ENCODE measurements at places on chromosomes 7 and 10. TPM values are rescaled to one million over a fixed set of nuclear protein-coding genes. Genes with fewer than 3 reads are reported as not detected.

Gene TUBB8
- not detected for total RNA-seq

- H3K36me3 ChIP-seq: no peaks in the 10 kb centered on the region
- no peaks in the 10 kb centered on the region for H3K4me1 ChIP-seq
- no peak for DNase-seq
- H3K27ac ChIP-seq: no peak overlapping the region
Measured at GRCh38 chr10:66234872-66235271, 691.0 kb upstream of the LRRTM3 start.

GRCh38 chr10:13376746-13377145 lies 28.7 kb upstream of the SEPHS1 start:
- H3K36me3 ChIP-seq: no peaks in the 10 kb centered on the region
- no peaks in the 10 kb centered on the region for H3K4me1 ChIP-seq
- no peak overlapping the region for H3K4me3 ChIP-seq
- no peak overlapping the region for H3K27ac ChIP-seq
- DNase-seq: no peak

GRCh38 chr10:52871191-52871843 lies 98.7 kb upstream of the MBL2 start:
- no peaks in the 10 kb centered on the region for H3K27me3 ChIP-seq
- H3K4me1 ChIP-seq: no peaks in the 10 kb centered on the region
- H3K36me3 ChIP-seq: no peaks in the 10 kb centered on the region
- no peak overlapping the region for H3K27ac ChIP-seq
- no peak for DNase-seq

DNA sequence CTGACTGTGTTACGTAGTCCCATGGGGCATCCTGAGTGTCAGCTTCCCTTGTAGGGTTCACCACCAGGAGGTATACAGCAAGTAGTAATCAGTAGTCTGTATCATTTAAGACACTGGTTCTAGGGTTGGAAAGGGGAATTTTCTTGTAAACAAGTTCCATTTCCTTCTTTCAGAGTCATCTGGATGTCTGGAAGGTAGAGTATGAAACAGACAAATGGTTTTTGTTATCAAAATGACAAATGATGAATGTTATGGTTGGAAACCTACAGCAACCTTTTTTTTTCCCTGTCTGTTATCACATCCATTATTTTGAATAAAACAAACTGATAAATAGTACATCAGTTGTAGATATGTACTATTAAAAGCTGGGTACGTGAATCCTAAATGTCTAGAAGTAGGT lies 19.1 kb downstream of the SEMA3A start:
- H3K36me3 ChIP-seq: no peaks in the 10 kb centered on the region
- no peak for DNase-seq
- no peaks in the 10 kb centered on the region for H3K27me3 ChIP-seq
- no peaks in the 10 kb centered on the region for H3K4me1 ChIP-seq
- H3K4me3 ChIP-seq: no peak overlapping the region

DNA sequence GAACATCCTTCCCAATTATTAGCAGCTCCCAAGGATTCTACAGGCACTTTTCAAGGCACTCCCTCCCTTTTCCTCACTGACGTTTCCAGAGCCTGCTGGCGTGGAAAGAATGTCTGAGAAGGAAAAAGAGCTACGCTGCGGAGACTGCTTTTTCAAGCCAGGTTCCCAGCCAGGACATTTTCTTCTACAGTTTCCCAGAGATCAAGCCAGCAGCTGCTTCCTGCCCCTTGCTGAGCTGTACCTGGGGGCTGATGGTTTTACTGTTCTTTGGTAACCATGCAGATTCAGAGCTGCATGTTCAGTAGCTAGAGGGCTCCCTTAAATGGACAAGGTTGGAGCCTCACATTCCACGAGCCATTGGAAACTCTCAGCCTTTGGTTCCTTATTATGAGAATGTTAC lies 133.4 kb downstream of the EVX1 start:
- no peak overlapping the region for H3K27ac ChIP-seq
- no peak overlapping the region for H3K4me3 ChIP-seq
- H3K4me1 ChIP-seq: no peaks in the 10 kb centered on the region
- H3K27me3 ChIP-seq: no peaks in the 10 kb centered on the region
- DNase-seq: no peak
- H3K36me3 ChIP-seq: no peaks in the 10 kb centered on the region

DNA sequence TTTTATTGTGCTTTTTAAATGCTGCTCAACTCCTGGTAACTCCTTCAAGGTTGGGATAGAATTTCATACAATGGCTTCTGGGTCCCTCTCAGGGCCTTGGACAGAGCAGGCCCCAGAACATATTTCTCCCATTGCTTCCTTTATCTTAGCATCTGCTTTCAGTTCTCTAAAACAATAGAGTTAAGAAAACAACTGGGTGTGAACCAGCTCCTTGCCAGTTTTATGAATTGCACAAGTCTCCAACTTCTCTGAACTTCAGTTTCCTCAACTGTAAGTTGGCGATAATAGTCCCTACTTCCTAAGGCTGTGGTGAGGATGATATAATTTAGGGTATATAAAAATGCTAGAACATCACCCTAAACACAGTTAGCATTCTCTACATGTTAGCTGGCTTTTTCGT lies 77.0 kb upstream of the INHBA start:
- H3K4me3 ChIP-seq: no peak overlapping the region
- H3K27ac ChIP-seq: no peak overlapping the region
- no peak for DNase-seq
- H3K36me3 ChIP-seq: no peaks in the 10 kb centered on the region
- no peaks in the 10 kb centered on the region for H3K4me1 ChIP-seq
- H3K27me3 ChIP-seq: no peaks in the 10 kb centered on the region

Data from Peyer's patch (tissue), 4 donors.